Hypothalamus (tissue), 51 donors: ENCODE measurements at places on chromosomes 4 and X.
A peak's percentile ranks its signal among the peaks of the same experiment; 100 is the strongest.

DNA sequence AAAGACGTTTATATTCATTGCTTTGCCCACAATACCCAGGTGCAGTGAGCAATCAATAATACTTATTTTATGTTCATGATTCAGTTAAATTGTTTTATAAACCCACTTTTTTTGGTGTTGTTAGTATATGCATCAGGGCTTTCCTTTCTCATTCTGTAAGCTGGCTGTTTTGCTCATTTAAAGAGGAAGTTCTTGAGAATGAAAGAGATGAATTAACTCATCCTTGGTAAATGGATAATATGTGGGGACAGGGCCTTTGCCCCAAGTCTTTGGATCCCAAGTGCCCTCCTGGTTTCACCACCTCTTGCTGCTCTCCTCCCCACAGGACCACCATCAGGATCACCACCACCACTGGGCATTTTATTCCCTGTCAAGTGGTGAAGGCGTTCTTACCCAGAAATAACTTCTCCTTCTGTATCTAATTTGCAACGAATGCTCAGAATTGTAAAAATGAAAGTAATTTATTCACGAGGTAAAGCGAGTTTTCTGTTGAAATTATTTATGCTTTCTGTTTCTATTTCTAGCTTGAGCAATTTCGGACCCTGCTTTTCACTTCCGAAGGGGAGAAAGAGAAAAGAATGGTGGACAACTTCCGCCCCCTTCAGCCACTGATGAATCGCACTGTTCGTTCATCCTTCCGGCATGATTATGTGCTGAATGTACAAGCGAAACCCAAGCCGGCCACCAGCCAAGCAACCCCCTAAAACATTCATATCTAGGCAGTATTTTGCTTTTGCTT, 8.2 kb upstream of the ZRSR2 start:
- DNase-seq: no peak

GRCh38 chr4:99390055-99390454, 37.5 kb upstream of the ADH1C start:
- DNase-seq: no peak

GRCh38 chrX:77444545-77444944, 2.6 kb upstream of the FGF16 start:
- DNase-seq: no peak

DNA sequence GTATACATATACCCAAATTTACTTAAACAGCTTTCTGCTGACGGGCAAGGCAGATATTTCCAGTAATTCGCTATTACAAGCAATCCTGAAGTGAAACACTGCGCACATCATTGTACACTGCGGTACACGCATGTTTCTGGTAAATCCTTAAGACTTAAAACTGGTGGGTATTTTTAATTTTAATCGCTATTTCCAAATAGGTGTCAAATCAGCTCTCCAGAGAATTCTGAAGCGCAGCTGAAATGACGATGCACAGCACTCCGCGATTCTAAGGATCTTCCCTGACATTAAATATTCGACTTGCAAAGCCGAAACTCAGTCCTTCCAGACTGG, 361 bp downstream of the TMEM128 start:
- no peak for DNase-seq

GRCh38 chrX:129125122-129125914, 398.0 kb downstream of the SMARCA1 start:
- no peak for DNase-seq

DNA sequence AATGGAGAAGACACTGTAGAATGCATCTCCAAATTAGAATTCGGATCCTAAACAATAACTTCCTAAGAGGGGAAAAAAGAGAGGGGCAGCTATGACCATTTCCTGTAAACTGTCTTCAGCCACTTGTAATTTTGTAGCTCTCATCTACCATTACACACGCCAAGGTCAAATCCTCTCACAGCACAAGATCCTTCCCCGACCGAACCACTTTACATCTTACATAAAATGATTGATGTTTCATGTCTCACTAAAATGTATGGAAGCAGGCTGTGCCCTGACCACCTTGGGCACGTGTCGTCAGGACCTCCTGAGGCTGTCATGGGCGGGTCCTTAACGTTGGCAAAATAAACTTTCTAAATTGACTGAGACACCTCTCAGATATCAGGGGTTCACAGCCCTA, 24.1 kb upstream of the PBDC1 start:
- no peak for DNase-seq

- no peak for DNase-seq
These were observed 165.7 kb upstream of the CT83 start for GRCh38 chrX:116628464-116628863.

DNA sequence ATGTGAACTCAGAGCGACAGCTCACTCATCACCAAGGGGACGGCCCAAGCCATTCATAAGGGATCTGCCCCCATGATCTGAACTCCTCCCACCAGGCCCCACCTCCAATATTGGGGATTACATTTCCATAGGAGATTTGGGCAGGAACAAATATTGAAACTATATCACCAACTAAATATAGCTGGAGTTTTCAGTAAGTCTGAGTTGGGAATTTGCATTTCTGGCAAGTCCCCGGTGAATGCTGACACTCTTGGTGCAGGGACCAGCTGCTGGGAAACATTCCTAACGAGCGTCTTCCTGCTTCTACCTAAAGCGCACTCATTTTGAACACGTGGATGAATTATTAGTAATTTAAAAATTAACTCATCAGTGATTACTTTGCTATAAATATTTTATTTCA, 13.2 kb downstream of the CLDN34 start:
- DNase-seq: no peak

DNA sequence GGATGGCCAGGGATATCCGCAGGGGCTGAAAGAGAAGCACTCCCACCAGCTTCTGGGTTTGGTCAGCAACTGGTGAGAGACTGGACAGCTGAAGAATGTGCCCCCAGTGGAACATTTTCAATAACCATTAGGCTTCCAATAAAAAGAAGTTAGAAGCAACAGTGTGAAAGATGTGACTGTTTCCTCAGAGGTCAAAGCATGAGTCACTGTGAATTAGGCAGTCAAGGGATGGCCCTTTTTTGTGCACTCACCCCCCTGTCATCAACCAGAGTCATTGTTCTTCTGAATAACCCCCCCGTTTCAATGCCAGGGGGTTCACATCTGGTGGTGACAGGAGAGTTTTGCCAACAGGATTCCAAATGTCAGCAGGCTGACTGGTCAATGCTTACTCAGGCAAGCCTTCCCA, 74.6 kb upstream of the SH3RF1 start:
- DNase-seq: peak; percentile 78

DNA sequence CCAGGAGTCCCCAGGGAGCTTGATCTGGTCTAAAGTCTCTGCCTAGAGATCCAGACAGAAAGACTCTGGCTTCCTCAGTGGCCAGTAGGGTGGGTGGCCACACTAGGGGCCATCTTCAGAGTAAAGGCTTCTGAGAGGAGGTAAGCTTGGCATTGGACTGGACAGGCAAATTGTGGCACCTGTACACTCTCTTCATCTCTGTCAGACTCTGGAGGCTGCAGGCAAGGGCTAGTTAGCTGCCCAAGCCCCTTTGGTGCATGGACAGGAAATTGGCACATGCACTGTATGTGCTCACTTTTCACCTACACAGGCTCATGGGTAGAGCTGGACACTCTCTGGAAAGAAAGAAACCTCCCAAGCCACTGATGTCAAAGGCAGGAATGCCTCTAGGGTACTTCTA, 142.8 kb downstream of the PJA1 start:
- no peak for DNase-seq

DNA sequence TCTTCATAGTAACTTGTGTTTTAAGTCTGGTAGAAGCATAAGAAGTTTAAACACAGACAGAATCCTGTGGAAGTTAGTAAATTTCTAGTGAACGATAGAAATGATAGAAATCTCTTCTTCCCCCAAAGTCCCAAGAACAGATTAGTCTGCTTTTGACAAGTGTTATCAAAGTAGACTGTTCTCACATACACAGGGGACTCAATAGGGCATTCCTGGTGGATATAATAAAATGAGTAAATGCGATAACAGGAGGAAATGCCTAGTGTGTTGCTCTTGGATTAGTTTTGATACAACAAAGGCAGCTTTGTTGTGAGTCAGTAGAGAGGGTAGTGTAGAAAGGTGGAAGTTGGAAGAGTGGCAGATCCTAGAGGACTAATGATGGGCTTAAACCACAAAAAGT, 43.5 kb downstream of the CLCN3 start:
- DNase-seq: no peak

DNA sequence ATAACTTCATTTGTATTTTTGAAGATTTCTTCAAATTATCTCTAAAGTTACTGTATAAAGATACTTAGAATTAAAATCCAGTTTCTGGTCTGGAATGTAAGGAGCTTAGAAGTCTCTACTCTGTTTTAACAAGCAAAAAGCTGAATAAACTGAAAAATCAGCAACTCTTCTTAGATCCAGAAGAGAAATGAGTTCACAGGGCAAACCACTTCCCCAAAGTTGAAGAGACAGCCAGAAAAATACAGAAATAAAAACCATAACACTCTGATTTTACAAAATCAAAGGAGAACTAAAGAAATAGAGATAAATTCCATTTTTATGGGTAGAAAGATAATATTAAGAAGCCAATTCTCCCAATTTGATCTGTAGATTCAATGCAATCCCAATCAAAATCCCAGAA, 1166.8 kb downstream of the ADGRL3 start:
- DNase-seq: no peak

GRCh38 chrX:105136786-105137185, 83.7 kb downstream of the TEX13A start:
- DNase-seq: no peak

DNA sequence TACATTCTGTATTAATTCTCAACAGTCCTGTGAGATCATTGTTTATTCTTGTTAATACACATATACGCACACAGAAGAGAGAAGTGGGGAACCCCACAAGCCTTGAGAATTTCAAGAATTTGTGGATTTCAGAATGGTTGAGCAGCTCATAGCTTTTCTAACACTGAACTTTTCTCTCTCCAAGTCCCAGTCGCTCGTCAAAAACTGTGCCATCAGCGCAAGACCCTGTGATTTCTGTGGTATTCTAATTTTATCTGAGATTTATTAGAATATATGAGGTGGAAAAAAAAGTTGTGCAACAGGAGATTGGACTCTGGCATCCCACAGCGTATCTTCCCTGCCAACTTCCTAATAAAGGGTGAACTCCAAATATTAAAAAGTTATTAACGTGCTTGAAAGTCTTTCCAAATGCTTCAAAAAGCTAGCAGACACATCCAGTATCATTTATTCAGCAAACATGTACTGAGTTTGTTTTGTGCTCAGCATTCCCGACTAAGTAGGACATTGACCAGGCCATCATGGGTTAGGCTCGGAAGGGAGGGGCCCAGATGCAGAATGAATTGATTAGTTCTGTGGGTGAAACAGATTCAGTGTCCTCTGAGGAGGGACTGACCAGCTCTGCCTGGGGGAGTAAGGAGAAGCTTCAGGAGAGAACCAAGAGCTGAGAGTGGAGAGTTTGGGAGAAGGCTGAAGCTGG, 165.6 kb downstream of the CBR4 start:
- DNase-seq: no peak

- DNase-seq: no peak
These were observed 5.4 kb upstream of the NAA15 start for GRCh38 chr4:139295942-139296299.

DNA sequence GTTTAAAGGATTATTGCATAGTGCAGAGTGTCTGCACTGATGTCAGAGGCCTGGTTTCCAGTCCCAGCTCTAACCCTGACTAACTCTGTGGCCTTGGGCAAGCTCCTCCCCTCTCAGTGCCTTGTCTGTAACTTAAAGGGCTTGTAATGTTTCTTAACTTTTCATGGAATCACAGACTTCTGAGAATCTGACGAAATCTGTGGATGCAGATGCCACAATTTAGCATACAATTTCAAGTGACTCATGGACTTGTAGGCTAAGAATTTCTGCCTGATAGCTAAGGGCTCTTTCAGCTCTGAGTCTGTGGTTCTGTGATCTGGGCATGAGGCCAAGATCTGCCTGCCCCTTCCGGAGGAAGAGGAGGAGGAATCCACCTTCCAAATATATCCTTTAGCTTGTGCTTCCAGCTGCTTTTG, 236.9 kb downstream of the AR start:
- DNase-seq: peak; percentile 41

GRCh38 chrX:149962859-149963757, 24.8 kb upstream of the EOLA2 start:
- peak; percentile 48 for DNase-seq

- peak; percentile 72 for DNase-seq
These were observed at the start of gene FAM50A for GRCh38 chrX:154443992-154444754. FAM50A (plus strand) TSS chrX:154444141; CDS start chrX:154444236, 95 bp downstream.

- no peak for DNase-seq
These were observed 28.3 kb downstream of the DCTD start for GRCh38 chr4:182888891-182889290.

GRCh38 chr4:121182296-121182695, 18.2 kb upstream of the TNIP3 start:
- DNase-seq: no peak

GRCh38 chr4:135508006-135508714, 1306.6 kb upstream of the PABPC4L start:
- no peak for DNase-seq

GRCh38 chr4:168832763-168833575, 177.1 kb downstream of the CBR4 start:
- peak; percentile 44 for DNase-seq

GRCh38 chr4:74320559-74321118, 12.4 kb downstream of the EPGN start:
- DNase-seq: no peak

GRCh38 chr4:163167333-163167626, 590 bp upstream of the NAF1 start:
- DNase-seq: no peak

- no peak for DNase-seq
These were observed 124.4 kb downstream of the CPE start for GRCh38 chr4:165502916-165503907.

DNA sequence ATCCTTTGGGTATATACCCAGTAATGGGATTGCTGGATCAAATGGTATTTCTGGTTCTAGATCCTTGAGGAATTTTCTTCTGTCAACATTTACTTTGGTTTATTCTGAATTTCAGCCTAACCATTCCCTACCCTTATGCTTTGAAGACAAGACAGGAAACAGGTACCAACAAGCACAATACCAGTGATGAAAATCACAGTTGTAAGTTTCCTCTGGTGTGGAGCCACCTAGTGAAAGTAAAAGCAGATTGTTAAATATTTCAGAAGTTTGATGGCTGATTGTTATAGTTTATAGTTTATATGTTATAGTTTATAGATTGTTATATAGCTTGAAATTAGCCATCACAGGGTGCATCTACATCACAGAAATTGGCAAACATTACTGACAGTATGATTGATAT, 104.5 kb upstream of the AGA start:
- no peak for DNase-seq

- no peak for DNase-seq
These were observed 95.4 kb downstream of the NAF1 start for GRCh38 chr4:163071308-163071707.

GRCh38 chrX:8191022-8191421, 20.0 kb upstream of the VCX2 start:
- DNase-seq: no peak

- DNase-seq: no peak
These were observed 183.0 kb downstream of the PALLD start for GRCh38 chr4:168679819-168680218.

- no peak for DNase-seq
These were observed 287.6 kb downstream of the ARHGAP24 start for GRCh38 chr4:85762529-85762871.

DNA sequence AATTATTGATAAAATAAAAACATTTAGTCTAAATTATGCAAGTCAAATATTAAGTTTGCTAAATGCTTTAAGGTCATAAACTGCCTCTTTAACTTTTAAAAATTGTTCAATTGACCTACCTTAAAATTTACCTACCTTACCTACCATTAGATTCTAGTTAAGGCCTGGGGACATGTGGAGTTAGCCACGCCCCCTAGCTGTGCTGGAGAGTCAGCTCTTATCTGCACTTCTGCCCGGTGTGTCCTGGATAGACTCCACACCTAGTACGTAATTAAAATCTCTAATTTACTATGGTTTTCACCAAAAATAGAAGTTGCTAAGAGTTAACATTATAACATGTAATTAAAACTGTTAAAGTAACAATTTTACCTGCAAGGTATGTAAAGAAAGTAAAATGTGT, 22.7 kb downstream of the TENM3 start:
- DNase-seq: no peak
